ENCODE measurements at places on chromosomes 3 and 15.

- DNase-seq: no peak
These were observed 108.7 kb downstream of the ST8SIA2 start for GRCh38 chr15:92502336-92502735.

- DNase-seq: no peak
These were observed 73.7 kb downstream of the IGSF11 start for GRCh38 chr3:118960876-118961450.

- peak; percentile 23 for DNase-seq
These were observed 307.9 kb upstream of the CBLB start for GRCh38 chr3:106176734-106177133.

DNA sequence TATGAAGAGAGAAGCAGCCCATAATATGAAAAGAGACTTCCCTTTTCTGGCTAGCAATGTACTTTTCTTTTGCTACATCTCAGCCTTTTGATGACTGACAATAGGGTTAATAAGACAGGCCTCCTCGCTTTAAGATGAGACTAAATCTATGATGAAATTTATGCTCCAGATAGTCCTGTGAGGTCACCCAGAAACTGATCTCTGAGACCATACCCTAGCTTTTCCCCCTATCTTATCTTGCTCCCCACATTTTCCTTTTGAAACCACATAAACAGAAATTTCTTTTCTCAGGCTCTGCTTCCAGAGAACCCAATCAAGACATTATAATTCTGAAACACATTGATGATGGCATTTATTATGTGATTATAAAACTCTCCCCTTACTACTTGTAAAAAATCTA, 168.8 kb upstream of the CADM2 start:
- no peak for DNase-seq

DNA sequence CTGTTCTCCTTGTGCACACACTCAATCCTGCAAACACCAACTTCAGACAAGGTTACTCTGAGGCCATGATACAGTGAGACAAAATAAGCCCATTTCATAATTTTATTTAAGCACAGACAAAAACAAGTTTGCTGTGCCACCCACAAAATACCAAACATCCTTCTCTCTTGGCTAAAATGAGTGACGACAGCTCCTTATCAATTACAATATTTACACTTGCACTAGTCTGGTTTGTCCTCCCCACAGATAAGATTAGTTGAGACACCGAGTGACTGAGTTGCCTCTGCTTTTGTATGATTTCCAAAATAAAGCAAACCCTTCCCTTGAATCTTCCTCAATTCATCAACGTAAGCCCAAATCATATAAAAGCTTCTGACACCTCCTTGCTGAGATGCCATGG, 233.5 kb upstream of the ATP10A start:
- no peak for DNase-seq

- no peak for DNase-seq
These were observed 50.5 kb downstream of the ATP1B3 start for GRCh38 chr3:141926929-141927328.

- no peak for DNase-seq
These were observed 23.5 kb upstream of the GP9 start for GRCh38 chr3:129037093-129037419.

DNA sequence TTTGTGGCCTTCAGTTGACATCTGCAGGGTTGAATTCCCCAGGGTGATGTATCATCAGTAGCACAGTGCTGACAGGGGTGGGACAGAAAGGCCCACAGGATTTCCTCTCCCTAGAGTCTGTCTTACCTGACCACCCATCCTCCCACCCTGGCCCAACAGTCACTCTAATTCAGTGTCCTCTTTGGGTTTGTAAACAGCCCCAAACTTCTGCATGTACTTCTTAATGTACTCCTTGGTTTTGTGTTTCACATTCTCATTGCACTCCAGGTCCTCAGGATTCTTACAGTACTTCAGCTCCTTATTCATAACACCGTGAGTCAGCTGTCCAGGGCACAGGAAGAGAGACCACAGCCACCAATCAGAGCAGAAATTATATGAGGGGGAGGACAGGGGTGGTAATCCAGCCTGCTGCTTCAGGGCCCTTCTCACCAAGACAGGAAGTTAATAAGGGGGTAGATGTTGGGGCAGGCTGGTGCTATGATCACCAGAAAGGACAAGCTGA, 37.5 kb downstream of the NBEAL2 start:
- DNase-seq: no peak

- DNase-seq: no peak
These were observed 54.0 kb downstream of the TIPARP start for GRCh38 chr3:156728267-156728985.

DNA sequence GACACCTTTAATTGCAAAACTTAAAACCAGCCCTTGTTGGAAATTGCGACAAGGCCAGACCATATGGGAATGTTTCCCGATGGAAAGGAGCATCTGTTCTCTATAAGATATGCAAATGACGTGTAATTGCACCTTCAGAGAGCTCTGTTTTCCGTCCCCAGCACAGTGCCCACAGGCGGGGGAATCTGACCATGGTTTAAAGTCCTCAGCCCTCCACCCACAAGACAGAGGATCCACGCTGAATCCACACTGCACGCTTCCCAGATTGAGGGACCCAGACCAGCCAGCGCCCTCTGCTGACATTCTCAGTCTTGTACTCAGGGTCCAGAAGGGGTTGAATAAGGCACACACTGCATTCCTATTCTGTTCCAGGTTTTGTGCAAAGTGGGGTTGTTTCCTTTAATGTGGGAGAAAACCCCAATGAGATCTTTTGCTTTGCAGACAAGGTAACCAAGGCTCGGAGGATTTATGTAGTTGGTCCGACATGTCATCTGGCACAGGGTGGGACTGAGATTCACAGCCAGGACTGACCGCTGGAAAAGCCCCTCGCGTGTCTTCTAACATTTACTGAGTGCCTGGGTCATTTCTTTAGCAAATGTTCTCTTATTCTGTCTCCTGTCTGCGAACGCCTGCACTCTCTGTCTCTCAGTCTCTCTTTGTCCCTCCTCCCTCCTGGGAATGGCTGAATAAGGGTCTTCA, 36.8 kb upstream of the KLHL25 start:
- DNase-seq: no peak
